NCI-H510A treated with DMSO at 0.1 percent for 48 hours (cell line): ENCODE measurements at places on chromosomes 13 and 19.

DNA sequence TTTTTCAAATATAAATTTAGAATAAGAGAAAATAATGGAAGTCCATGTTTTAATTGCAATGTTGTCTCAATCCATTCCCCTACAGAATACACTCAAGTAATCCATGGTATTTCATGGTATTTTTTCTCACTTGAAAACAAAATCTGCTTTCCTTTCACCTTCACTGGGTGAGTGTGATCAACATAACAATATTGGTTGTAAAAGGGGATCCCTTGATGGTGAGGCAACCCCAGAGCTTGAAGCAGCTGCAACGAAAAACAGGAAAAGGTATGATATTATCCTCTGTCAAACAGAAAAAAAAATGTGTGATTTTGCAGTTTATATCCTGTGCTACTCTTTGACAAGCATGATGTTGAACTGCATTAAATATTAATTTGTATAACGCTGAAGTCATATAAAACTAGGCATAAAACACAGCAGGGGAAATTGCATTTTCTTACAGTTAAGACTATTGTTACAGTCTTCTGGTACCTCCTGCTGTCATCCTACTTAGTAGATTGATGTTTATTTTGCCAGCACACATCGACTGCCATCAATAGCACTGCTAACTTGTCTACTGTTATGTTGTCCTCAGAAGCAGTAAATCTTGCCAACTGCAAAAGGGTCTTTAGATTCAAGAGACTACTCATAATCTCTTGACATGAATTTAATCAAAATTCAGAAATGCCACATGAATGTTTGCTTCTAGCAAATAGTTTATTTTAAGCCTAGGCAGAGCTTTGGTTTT is 373.1 kb upstream of the MIR17HG start:
- DNase-seq: no peak

GRCh38 chr19:39941615-39942365 is 7.4 kb upstream of the FCGBP start:
- DNase-seq: no peak

DNA sequence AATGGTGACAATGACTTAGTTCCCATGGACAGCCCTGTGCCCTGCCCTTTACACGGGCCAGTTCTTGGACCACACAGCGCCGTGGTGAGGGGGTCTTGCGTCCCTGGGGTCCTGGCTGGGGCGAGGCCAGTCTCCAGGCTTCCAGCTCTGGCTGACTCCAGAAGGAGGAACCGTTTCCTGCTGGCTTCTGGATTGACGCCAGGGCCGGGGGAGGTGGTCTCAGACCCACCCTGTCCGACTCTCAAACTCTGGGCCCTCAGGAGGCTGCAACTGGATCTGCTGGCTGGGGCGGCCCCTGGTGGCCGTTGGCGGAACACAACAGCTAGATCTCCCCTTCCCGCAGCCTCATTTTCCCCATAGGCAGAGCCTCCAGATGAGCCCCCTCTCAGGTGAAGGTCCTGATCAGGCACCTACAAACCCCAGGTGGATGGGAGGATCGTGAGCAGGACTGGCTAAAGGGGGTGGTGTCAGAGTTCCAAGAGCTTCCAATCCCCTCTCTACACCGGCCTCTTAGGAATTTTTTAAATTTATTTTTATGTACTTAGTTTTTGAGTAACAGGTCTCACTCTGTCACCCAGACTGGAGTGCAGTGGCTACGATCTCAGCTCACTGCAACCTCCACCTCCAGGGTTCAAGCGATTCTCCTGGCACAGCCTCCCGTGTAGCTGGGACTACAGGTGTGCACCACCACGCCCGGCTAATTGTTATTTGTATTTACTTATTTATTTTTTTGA is 8.0 kb downstream of the CCDC194 start:
- DNase-seq: peak; percentile 19

DNA sequence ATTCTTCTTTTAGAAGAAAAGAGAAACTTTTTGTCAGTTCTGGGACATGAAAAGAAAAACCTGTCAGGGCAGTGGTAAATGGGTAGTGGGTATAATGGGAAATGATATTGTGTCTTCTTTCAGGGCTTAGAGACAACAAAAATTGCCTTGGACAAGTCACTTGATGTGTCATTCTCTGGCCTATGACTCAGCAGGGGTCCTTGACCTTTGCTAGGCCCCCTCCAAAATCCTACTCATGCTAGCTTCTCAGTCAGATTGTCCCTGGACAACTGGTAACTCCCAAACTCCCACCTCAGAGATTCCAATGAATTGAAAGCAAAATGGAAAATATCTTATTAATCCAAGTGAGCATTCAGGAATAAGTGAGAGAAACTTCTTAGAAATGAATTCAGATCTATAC is 258.8 kb upstream of the SPRY2 start:
- no peak for DNase-seq

GRCh38 chr19:21202865-21203494 is 61.1 kb downstream of the ZNF431 start:
- DNase-seq: peak; percentile 1

DNA sequence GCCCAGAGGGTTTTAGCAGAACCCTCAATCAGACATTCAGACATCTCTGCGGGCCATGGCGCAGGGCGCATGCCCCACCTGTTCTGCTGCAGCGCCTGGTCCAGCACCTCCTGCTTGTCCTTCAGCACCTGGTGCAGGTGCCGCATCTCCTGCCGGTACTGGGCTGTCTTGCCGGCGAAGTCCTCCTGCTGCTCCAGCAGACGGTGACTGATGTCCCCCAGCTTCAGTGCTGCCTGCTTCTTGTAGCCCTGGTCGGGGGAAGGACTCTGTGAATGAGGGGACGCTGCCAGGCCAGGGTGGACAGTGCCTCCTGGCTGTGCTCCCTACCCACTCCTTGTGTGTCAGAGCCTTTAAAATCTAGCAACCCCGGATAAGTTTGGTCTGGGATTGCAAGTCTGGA is 12.2 kb upstream of the SLC7A9 start:
- no peak for DNase-seq

- DNase-seq: no peak
Observed at GRCh38 chr13:49367640-49368422, 76.0 kb downstream of the CAB39L start.

DNA sequence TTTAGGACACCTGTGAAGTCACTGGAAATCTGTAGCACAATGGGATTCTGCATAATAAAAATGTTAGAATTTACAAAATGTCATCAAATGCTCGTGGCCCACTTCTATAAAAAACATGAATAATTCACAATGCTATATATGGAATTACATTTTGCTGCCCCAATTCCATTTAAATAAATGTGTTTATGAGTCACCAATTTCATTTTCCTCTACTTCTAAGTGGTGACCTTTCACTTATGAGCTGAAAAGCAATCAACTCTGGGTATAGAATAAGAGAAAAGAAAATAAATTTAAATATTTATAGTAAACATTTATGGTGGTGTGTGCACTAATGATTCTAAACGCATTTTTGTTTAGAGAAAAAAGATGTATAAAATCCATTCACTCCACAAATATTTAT is 516.7 kb upstream of the MIR17HG start:
- no peak for DNase-seq

GRCh38 chr13:36831291-36831690 is 12.3 kb downstream of the RFXAP start:
- DNase-seq: no peak

DNA sequence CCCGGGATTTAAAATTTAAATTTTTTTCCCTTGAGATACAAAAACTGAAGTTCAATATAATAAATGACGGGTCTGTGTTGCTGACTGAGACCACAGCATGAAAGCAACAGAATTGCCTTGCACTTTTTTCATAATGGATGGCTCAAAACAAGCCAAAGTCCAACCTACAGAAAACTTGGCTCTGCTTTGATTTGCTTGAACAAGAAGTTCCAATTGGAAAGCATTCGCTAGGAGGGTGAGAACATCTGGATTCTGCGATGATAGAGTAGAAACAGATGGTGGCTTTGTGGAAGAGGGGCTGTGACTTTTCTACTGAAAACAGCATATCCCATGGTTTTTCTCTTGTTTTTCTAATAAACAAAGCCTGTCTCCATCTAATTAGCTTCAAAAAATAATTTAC is 46.4 kb downstream of the THSD1 start:
- DNase-seq: no peak

- DNase-seq: peak; percentile 8
Observed at GRCh38 chr13:42594481-42595252, 20.7 kb downstream of the TNFSF11 start.

DNA sequence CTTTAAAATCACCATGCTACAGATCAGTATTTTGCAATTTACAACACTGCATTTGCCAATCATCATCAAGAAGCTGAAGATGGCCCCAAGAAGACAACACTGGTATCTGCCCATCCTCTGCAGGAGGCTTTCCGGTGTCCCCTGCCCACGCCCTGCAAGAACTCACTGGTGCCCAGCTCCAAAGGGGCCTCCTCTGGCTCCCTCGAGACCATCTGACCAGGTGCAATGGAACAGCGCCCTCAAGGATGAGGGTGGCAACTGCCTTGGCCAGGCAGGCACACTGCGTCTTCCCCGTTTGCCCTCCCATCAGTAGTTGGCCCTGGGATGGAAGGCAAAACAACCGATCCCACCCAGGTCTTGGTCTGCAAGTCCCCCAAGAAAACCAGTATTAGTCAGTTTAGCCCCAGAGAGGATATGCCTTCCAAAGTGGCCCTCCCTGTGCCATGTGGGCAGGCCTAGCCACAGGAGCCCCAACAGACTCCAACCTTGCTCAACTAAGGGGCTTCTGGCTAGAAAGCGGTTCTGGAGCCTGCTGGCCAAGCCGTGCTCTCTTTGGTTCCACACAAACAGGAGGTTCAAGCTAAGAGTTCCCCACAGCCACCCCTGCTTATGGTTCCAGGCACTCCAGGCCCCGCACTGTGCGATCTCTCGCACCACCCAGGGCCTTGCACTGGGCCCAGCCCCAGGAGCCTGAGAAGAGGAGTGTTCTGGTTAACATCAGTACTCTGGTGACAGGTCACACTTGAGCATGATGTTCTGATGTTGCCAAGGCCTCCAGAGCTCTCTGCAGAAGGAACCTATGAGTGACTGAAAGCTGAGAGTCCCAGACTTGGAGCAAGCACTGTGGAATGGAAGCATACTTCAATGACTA is 4.7 kb downstream of the PCID2 start:
- DNase-seq: no peak

- peak; percentile 17 for DNase-seq
Observed at GRCh38 chr13:52195401-52195837, 36.0 kb upstream of the NEK3 start.

GRCh38 chr13:96044238-96044637 is 9.0 kb downstream of the UGGT2 start:
- DNase-seq: no peak

DNA sequence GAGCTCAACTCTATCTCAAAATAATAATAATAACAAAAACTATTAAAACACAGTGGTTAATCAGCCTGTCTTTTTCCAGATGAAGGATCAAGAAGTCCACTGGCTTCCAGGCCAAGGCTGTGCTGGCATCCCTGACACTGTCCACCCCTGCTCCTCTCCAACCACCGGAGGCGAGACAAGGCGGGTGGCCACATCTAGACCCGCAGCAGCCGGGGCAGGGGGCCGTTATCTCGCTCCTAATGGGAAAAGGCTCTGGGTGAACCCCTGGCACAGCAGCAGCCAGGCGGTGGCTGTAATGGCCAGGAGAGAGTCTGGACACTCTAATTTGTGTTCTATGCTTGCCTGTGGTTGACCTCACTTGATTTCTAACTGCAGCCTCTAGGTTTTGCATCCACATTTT is 158.0 kb upstream of the SOX1 start:
- no peak for DNase-seq

DNA sequence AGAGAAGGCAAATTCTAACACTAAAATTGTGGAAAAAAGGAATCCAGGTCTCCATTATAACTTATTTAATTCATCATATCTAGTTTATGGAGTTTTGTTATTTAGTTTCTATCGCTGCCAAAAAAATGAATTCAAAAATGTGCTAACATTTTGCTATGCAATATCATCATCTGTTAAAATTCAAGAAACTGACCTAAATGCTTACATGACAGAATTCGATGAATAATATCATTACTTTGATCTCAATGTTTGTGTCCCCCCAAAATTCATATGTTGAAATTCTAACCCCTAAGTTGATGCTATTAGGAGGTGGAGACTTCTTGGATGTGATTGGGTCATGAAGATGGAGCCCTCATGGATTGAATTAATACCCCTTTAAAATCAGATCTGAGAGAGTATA is 775.0 kb downstream of the PCDH17 start:
- DNase-seq: no peak

GRCh38 chr13:34217343-34218025 is 399.5 kb downstream of the RFC3 start:
- no peak for DNase-seq

DNA sequence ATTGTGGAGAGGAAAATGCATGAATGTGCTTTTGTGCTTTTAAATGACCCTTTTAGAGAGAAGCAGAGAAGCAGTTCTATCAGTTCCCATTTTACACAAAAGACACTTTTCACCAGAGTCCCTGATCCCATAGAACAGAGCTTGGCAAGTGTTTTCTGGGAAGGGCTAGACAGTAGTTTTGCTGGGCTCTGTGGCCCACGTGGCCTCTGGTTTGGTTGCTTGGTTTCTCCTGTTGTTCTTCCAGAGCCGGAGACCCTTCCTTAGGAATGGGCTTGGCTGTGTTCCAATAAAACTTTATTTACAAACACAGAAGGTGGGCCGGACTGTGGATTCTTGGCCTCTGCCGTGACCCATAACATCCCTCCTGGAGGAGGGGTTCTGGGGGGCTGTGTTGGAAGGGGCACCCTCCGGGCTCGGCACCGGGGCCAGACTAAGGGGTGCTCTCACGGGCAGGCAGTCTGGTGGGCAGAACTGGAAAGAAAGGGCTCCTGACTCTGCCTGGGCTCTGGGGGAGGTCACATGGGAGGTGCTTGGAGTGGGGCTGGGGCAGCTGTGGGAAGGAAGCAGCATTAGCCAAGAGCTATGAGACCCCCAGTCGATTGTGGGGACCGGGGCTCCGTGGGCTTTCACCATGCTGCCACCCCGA is 3.2 kb downstream of the SPPL2B start:
- DNase-seq: no peak

DNA sequence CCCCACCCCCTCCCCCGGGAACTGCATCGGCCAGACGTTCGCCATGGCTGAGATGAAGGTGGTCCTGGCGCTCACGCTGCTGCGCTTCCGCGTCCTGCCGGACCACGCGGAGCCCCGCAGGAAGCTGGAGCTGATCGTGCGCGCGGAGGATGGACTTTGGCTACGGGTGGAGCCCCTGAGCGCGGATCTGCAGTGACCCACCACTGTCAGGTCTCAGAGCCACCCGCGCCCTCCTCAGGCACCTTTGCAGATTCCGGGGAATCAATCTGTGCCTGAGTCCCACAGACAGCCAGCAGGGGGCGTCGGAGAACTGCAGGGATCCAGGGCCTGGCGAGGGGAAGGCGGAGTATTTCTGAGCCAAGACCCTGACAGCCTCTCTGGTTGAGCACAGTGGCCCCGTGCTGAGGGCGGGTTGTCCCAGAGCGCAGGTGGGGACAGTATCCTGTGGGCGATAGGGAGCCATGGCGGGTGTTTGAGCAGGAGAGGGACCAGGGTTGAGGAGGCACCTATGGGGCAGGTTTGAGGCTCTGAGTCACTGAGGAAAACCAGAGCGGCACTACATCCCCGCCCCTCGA is 30.4 kb upstream of the CYP4F8 start:
- DNase-seq: peak; percentile 49

GRCh38 chr13:70668293-70668692 is 560.0 kb upstream of the KLHL1 start:
- DNase-seq: no peak

GRCh38 chr13:99374169-99374991 is 67.2 kb upstream of the GPR183 start:
- DNase-seq: no peak

GRCh38 chr19:29278716-29279115 is 65.8 kb upstream of the UQCRFS1 start:
- no peak for DNase-seq

GRCh38 chr19:3785451-3785937 is 687 bp downstream of the MATK start:
- no peak for DNase-seq
